ENCODE measurements at places on chromosomes 5 and 9.
A peak's percentile ranks its signal among the peaks of the same experiment; 100 is the strongest.

DNA sequence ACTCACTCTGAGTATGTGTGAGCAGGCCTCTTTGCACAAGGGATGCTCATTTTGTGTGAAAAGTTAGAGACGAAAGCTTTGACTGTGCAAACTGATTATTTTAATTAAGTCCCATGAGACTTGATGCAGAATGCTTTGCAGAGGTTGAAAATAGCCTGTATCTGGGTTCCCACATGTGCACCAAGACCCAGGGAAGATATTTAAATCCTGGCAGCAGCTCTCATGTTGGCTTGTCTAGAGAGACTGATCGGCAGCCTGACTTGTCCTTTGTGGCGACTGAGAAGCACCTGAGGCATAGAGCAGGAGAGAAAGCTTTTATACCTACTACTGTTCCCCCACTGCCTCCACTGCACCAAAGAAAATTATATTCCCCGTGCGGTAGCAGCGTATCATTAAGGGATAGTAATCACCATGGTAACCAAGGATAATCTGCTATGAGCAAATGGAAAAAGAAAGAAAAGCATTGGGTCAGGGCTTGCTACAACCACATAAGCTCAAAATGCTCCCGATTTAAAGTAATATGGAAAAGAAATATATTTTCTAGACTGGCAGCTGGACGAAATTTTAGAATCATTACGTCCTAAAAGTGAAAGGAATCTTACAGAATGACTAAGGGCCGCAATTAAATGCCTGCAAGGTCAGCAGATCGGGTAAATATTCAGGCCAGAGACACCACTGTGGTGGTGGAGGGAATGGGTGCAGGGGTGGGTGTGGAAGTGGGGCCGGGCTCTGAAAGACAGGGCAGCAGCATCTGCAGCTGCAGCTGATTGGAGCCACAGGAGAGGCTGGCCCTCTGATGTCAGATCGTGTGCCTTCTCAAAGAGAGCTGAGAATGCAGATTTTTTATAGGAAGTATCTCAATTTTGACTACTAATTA is 135.3 kb upstream of the EPB41L4A start:
- DNase-seq: no peak

- no peak for DNase-seq
Measured at GRCh38 chr9:134863941-134864820, 16.4 kb upstream of the FCN2 start.

- DNase-seq: peak; percentile 34
Measured at GRCh38 chr5:78320401-78320800, 25.9 kb upstream of the AP3B1 start.

GRCh38 chr5:172456076-172456722 is 1.9 kb upstream of the SH3PXD2B start:
- DNase-seq: no peak

GRCh38 chr5:6626508-6626907 is 6.3 kb downstream of the NSUN2 start:
- no peak for DNase-seq

- DNase-seq: no peak
Measured at GRCh38 chr5:65914641-65915196, 11.7 kb upstream of the ERBIN start.

GRCh38 chr9:138049779-138050471 is 172.3 kb downstream of the CACNA1B start:
- no peak for DNase-seq

DNA sequence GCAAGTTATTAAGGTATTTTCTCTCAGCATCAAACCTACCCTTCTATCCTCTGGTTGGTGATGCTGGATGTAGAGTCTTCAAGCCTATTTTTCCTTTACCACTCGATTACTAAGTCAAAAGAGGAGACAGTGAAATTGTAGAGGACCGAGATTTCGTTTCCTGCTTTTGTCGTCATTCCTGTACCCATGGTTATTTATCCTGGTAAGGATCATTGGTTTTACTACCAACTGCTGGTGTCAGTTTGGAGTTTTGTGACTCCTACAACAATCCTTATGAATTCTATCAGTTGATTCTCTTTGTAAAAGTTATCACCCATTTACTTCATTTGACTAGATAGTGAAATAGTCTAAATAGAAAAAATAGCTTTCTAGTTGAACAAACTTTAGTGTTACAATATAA is 2028.2 kb upstream of the ACO1 start:
- no peak for DNase-seq

- peak; percentile 77 for DNase-seq
Measured at GRCh38 chr9:110188991-110189390, 19.0 kb downstream of the C9orf152 start.

- DNase-seq: no peak
Measured at GRCh38 chr5:108858959-108859358, 111.3 kb downstream of the FER start.

DNA sequence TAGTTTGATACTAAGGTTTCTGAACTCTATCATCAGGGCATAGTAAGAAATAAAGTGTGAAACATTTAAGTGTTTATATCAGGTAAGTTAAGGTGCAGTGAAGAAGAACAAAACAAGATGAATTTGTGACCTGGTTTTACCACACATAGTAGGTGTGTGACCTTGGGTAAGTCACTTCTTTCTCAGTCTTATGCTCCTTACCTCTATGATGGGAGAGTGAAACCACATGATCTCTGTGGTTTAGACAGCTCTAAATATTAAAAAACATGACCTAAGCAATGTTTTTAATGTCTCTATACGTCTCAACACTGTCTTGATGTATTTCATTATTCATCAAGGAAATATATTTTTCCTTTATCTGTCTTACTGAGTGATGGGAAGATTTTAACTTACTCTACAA is 629.6 kb upstream of the DMAC1 start:
- DNase-seq: no peak

DNA sequence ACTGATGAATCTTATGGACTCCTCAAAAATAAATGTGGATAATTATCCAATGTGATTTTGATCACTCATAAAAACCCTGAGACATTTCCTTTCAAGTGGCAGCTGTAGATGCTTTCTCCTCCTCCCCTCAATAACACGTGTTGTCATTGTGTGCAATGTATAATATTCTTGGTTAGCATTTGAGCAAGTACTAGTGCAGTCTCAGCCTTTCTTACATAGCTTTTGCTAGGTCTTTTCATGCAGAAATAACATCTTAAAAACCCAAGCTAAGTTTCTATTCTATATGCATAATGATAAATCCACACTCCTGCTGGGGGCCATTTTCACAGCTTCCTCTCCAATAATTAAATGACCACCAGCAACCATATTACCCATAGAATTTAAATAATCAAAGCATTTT is 1835.2 kb upstream of the NUDT12 start:
- DNase-seq: no peak

- DNase-seq: no peak
Measured at GRCh38 chr9:125959315-125959714, 212.1 kb downstream of the PBX3 start.

DNA sequence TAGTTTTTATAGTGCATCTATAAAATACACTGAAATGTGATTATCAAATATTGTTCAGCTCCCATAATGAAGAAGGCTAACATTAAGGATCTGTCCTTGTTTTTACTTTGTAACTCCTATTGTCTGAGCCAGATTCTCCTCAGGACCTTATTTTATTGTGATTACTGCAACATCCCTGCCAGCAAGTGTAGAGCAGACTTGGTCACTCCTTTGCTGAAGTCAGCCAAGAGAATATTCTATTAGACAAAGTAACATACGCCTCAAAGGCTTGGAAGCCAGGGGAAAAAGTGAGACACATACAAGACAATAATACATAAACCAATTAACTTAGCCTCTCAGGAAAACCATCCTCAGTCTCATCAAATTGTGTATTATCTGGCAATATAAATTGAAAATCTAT is 269.6 kb downstream of the ARL15 start:
- DNase-seq: no peak

DNA sequence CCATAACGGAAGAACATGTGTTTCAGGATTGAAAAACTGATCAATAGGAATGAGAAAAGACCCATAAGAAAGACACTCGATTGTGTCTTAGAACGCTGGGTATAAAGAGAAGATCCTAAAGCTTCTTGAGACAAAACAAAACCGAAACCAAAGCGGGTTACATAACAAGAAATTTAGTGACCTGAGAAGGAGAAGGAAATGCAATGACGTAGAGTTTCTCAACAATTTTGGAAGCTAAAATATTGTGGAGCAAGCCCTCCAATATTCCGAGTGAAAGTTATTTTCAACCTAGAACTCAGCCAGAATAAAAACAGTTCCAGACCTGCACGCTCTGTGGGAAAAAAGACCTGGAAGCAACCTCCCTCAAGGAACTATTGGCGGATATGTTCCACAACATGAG is 81.9 kb upstream of the FREM1 start:
- no peak for DNase-seq

GRCh38 chr5:100746730-100747129 is 156.4 kb downstream of the ST8SIA4 start:
- DNase-seq: no peak

- DNase-seq: no peak
Measured at GRCh38 chr5:179769271-179769670, 24.5 kb upstream of the LTC4S start.

DNA sequence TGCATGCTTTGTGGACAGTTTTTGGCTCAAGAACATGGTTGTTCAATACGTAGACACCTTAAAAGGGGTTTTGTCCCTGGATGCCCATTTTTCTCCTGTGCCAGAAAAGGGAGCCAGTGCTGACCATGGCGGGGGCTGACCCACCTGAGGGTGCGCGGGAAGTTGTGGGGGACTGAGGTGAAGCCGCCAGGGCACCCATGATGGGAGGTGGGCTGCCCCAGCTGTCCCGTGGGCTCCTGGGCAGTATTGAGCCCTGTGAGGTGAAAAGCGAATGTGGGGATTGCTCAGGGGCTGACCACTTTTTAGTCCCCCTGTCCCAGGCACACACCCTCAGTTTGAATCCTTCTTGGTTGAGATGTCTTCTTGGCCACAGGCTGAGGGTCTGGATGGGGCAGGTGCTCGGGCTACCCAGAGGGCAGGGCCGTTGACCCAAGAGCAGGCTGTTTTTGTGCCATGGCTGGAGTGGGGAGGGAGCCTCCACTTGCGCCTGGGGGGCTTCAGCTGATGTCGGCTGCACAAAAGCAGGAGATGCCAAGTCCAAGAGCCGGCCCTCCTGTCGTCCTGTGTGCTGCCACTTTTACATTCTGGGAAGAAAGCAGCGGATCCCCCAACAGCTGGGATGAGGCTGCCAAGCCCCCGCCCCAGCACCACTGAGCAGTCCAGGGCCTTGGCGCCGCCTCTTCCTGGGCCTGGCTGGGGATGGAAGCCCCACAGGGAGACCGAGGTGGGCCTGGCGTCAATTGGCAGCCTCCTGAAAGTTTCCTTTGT is 120.1 kb downstream of the WNK2 start:
- no peak for DNase-seq

DNA sequence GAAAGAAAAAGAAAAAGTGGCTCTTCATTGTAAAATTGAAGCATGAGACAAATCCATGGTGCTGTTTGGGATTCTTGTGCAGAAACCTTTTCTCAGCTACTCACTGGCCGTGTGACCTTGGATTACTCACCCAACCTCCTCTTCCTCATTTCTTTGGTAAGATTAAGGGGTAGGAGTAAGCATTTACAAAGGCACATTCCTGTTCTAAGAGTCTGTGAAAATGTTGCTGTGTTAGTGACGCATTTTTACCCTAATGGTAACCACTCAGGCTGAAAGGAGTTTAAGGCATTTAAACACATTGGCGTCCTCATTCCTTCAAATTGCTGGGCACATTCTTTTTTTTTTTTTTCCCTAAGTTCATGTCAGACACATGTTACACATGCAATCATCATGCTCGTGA is 4.3 kb downstream of the RAI14 start:
- no peak for DNase-seq

DNA sequence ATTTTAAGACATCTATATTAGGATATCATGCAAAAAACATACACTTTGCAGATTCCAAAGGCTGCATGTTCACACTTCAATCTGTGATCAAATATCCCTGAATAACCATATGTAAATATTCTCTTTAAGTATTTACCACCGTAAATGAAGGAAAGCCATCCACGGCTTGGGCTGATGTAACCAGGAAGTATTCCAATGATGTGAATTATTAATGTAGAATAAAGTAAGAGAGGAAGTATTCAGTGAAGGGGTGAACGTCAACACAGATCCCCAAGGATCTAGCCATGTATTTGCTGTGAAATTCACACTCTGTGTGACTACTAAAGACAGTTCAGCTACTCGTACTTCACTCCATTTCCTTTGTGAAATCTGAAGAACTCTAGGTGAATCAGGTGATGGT is 75.2 kb downstream of the CDH6 start:
- DNase-seq: no peak

All from Jurkat, Clone E6-1 (cell line).